Stimulated activated CD4-positive, alpha-beta T cell treated with anti-CD3 and anti-CD28 coated beads, Interleukin-1b, Interleukin-23, amount 100 ng/mL, for 1 hour (primary cell): ENCODE measurements at places on chromosomes 5 and 9.

DNA sequence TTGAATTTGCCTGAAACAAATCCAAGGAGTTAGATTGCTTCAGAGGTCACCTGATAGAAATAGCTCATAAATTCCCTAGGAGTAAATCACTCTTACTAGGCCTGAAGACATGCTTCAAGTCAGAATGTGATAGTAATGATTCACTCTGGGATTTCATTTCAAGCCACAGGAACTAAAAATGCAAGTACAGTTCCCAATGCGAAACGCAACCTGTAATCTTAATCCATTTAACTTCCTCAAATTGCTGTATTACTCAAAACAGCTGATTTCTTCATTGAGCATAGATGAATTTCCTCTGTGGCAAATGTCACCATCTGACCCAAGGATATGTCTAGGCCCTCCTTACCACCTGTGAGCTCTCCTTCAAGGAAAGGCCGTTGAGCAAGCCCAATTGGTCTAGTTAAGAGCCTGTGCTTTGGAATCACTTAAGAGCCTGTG is 32.1 kb upstream of the IL6ST start:
- DNase-seq, result no peak

- no peak for DNase-seq
Measured at GRCh38 chr5:141493500-141494422, 4.9 kb downstream of the PCDHGC5 start.

DNA sequence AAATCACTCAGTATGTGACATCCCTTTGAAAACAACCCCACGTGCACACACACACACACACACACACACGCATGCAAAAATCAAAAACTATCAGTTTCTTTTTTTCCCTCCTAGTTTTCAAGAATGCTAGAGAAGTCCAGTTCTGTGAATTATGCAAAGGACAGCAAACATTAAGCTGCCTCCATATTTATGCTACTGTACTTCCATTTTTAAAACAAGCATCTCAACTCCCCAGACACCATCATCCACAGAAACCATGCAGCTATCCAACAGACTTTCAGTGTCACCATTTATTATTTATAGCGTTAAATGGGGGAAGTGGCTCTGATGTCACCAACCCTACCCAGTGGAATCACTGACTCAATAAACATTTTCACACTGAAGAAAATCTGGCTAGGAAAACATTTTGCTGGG is 1.6 kb downstream of the FBXW11 start:
- DNase-seq, result no peak

GRCh38 chr5:141958113-141958512 is at the start of gene PCDH12:
PCDH12 (minus strand) TSS chr5:141958202; CDS start chr5:141957851, 351 bp downstream.
- DNase-seq, result no peak

- DNase-seq, result no peak
Measured at GRCh38 chr5:160174780-160175437, 54.4 kb upstream of the FABP6 start.

- no peak for DNase-seq
Measured at GRCh38 chr9:92147852-92148180, 32.6 kb upstream of the SPTLC1 start.

- no peak for DNase-seq
Measured at GRCh38 chr5:81779916-81780266, 29.0 kb upstream of the SSBP2 start.

DNA sequence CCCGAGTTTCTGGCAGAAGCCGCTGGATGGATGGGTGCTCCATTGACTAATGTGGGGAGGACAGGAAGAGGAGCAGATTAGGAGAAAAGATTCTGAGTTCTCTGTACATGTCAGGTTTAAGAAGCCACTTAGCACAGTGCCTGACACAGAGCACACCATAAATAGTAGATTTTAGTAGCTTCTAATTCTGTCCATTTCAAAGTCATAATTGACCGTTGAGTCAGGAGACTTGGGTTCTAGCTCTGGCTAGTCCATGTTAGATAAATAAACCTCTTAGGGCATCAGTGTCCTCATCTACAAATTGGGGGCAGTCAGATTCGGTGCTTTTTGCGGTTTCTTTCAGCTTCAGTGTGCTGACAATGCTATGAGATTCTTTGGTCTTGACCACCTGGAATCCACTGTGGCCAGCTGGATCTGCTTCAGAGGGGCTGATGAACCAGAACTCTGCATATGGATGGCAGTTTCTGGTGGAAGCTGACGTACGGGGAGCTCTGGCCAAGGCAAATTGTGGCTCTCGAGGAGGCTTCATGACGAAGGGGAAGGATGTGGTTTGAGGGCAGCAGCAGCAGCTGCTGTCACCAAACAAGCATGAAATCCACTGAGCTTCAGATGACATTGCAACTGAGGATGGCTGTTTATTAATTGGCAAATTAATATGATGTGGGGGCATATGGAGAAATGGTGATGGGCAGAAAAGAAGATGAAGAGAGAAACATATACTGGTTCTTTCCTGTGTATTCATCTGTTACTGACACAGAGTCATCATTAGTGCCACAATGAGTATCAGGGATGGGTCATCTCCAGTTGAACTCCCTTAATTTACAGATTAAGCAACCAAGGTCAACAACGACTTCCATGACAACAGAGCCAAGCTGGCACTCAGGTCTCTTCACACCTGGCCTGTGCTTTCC is 134.4 kb downstream of the AOPEP start:
- DNase-seq, result peak; percentile 24

DNA sequence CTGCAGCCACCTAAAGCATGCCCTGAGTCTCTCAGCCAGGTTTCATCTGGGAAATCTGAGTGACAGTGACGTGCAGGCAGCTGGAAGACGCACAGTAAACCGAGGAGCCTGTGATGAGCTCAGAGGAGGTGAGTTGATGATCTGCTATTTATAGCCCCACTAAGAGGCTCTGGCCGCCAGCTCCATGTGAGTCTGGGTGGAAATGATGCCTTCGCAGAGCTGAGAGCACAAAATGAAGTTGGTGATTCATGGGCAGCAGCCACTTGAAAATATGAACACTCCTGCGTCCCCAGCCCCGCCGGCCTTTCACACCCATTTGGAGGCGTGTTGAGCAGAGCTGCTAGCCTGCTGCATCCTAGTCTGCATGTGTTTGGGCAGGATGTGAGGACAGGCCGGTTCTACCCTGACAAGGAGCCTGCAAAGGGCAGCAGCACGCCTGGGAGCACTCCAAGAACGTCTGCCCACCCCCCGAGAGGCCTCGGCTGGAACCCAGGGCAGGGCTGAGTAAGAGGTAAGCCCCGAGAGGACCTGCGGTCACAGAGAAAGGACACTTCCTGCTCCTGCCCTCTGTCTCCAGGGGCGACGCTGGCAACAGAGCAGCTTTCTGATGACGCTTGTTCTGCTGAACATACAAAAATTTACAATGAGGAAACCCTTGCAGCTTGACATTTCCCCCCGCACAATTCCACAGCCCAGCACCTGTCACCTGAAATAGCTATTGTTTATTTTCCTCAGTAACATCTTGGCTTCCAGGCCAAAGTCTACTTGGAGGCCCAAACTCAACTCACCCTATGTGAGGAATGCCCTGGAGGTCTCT is 25.1 kb upstream of the CDKN2AIPNL start:
- no peak for DNase-seq

DNA sequence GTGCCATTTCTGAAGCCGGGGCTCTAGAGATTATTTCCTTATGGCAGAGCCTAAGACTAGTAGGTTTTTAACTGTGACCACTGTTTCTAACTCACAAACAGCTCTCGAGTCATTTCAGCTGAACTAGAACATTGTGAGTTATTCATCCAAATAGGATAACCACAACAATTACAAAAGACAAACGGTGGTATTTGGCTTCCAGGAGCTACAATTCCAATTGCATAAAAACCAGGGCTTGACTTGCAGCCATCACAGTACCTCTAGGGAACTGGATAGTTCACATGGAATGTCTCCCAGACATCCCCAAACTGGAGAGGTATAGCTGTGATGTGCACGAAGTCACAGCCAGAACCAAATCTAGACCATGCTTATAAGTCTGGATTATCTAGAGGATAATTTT is 224.8 kb downstream of the FAM114A2 start:
- no peak for DNase-seq

DNA sequence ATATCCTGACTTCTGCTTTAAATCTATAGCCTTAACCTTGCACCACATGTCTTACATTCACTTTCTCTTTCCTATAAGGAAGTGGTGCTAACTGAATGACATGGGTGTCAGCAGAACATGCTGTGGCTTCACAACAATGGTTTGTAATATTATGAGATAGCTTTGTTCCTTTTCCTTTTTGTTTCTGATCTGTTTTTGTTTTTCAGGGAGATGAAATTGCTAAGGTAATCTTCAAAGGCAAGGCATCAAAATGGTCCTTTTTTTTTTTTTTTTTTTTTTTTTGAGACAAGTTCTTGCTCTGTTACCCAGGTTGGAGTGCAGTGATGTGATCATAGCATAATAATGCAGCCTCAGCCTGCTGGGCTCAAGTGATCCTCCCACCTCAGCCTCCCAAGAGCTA is 53.6 kb upstream of the RANBP6 start:
- DNase-seq, result no peak

- DNase-seq, result no peak
Measured at GRCh38 chr9:71685988-71686387, 82.3 kb downstream of the CEMIP2 start.

DNA sequence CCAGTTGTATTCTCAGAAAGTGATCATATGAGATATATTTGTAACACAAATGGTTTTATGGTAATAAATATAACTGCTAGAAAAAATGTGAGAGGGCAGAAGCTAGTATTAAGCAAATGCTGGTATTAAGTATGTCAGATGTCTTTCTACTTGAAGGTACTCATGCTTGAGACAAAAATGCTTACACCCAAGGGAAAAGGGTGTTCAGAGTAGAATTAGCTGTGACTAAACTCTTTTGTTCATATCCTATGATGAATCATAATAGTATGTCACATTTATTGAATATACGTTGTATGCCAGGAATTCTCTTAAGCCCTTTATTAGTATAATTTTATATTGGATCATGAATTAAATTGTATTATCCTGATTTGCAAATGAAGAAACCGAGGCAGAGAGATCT is 2.2 kb downstream of the ADGRV1 start:
- DNase-seq, result no peak

DNA sequence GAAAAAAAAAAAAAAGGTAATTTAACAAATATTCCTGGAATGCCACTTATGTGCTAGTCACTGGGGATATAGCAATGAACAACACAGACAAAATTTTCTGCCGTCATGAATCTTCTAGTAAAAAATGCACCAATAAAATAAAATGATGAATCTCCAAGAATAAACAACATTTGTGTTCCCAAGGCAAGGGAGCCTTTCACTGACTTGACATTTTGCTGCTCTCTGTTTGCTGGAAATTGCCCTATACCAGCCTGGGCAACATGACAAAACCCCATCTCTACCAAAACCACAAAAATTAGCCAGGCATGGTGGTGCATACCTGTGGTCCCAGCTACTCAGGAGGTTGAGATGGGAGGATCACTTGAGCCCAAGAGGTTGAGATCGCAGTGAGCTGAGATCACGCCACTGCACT is 64.5 kb upstream of the ERBIN start:
- no peak for DNase-seq

- no peak for DNase-seq
Measured at GRCh38 chr9:2785060-2785950, 58.6 kb downstream of the PUM3 start.
